ENCODE measurements at places on chromosomes 16 and 17.

GRCh38 chr17:3690094-3690715 lies 5.8 kb downstream of the P2RX5 start:
- H3K27me3 ChIP-seq = no peaks in the 10 kb centered on the region
- no peak for DNase-seq
- H3K4me3 ChIP-seq = no peak overlapping the region
- H3K27ac ChIP-seq = peak overlapping the region; percentile 28
- peaks cover 10% of the 10 kb centered on the region for H3K4me1 ChIP-seq

- H3K4me3 ChIP-seq = no peak overlapping the region
- no peaks in the 10 kb centered on the region for H3K4me1 ChIP-seq
- H3K27me3 ChIP-seq = no peaks in the 10 kb centered on the region
- H3K36me3 ChIP-seq = no peaks in the 10 kb centered on the region
- H3K27ac ChIP-seq = no peak overlapping the region
- no peak for DNase-seq
Observed at GRCh38 chr16:8355675-8356074, 234.6 kb downstream of the TMEM114 start.

GRCh38 chr17:58809564-58809936 lies 53.9 kb downstream of the PPM1E start:
- no peak overlapping the region for H3K4me3 ChIP-seq
- no peak overlapping the region for H3K27ac ChIP-seq
- H3K4me1 ChIP-seq = no peaks in the 10 kb centered on the region
- no peaks in the 10 kb centered on the region for H3K36me3 ChIP-seq
- DNase-seq = no peak
- no peaks in the 10 kb centered on the region for H3K27me3 ChIP-seq

DNA sequence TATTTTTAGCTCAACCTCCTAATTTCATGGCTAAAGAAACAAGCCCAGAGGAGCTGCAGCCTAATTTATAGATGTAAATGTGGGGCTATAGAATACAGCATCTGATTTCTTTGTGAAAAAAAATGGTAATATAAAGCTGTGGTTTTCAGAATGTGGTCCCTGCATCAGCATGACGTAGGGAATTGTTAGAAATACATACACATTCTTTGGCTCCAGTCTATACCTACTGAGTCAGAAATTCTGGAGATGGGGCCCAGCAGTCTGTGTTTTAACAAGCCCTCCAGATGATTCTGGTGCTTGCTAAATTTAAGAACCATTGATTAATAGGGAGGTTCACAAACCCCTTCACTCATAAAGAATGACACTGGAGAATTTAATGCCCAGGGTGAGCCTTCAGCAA lies 18.1 kb upstream of the MYH8 start:
- no peaks in the 10 kb centered on the region for H3K36me3 ChIP-seq
- no peak for DNase-seq
- no peak overlapping the region for H3K27ac ChIP-seq
- no peaks in the 10 kb centered on the region for H3K27me3 ChIP-seq
- no peaks in the 10 kb centered on the region for H3K4me1 ChIP-seq

DNA sequence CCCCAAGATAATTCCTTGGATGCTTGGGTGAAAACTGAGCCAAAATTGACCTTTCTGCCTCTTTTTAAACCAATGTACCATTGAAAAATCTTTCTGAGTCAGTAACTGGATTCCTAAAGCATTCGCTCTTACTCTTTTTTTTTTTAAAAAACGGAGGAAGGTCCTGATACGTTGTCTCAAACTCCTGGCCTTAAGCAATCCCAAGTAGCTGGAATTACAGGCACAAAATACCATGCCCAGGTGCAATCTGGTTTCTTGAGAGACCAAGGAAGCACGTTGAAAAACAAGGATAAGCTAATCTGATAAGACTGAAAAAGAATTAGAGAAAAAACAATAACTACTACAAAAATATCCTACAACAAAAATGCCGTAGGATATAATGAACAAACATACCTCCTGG lies 136.5 kb downstream of the SSH2 start:
- no peak for DNase-seq
- H3K27ac ChIP-seq = no peak overlapping the region
- H3K27me3 ChIP-seq = no peaks in the 10 kb centered on the region

GRCh38 chr17:6098050-6098822 lies 28.1 kb downstream of the WSCD1 start:
- H3K27me3 ChIP-seq = no peaks in the 10 kb centered on the region
- peaks cover 52% of the 10 kb centered on the region for H3K4me1 ChIP-seq
- no peak overlapping the region for H3K4me3 ChIP-seq
- peak; percentile 73 for DNase-seq

DNA sequence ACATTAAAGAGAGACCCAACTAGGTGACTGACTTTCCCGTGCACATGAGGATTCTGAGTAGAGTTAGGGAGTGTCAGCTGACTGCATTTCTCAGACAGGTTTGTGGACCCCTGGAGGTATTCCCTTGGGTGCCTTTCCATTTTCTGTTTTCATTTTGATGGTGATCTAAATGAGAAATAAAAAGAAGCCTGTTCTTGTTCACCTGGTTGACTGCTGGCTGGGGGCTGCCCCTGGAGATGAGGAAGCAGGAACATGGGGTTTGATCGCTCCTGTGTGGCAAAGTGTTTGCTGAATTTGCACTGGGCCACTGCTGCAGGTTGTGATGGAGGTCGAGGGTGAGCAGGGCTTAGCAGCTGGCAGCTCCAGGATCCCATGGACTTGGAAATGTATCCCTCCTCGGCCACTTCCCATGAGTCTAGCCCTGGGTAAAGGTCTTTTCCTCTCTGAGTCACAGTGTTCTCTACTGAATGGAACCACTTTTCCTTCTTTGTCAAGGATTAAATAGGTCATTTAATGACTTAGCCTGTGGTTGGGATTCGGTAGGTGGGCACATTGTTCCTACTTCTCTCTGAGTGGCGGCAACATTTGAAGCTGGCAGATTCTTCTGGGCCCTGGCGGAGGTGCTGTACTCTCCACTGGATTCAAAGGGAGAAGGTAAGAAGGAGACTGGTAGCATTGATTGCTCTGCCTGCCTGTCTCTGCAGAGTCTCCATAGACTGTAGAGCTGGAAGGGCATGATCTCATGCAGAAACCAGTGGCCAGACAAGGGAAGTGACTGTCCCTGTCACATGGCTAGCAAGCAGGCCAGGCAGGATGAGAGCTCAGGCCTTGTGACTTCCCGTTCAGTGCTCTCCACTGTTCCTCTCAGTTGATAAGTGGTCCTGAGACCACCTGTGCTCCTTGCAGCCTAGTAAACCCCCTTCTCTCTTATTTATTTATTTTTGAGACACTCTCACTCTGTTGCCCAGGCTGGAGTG lies 17.9 kb downstream of the SNX29 start:
- no peak overlapping the region for H3K27ac ChIP-seq

DNA sequence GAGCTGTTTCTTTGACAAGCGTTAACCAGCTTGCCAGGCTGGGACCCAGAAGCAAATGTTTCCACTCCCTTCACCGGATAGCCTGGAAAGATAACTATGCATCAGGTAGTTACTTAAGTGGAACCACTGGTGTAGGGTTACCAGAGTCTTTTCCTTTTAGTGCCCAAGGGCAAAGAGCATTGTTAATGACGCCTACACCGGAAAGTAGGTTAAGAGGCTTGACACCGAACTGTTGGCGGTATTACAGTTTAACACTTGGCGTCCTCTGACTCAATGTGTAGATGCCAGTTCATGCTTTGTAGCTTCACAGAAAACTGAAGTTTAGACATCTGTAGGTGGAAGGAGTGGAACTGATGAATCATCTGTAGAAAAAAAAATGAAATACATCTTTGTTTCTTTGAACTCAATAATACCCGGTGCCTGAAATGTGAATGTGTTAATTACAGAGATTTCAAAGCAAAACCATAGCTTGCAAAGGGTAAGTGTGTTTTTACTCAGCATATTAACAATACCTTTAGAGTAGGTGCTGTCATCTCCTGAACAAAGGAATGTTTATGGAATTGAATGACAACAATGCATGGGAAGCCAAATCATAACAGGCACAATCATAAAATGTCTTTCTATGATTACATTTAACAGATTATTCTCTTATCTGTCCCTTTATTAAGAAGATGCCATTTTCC lies 426.7 kb upstream of the SALL1 start:
- no peak overlapping the region for H3K4me3 ChIP-seq
- H3K27me3 ChIP-seq = no peaks in the 10 kb centered on the region
- no peaks in the 10 kb centered on the region for H3K4me1 ChIP-seq

DNA sequence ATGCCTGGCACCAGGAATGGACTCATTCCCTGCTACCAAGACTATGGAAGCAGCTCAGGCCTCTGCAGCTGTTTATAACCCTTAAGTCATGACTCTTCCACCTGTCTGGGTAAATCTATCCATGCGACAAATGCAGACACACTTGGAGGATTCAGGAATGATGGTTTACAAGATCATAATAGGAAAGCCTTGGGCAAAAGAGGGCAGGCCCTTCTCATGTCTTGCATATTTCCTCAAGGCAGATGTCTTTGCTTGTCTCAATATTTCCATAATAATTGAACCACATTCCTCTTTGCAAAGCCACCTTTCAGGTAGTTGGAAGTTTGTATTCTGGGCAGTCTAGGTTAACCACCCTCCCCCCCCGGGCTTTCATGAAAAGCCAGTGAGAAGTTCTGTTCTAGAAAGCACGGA lies 884 bp upstream of the JPT1 start:
- H3K27me3 ChIP-seq = no peaks in the 10 kb centered on the region
- peak; percentile 45 for DNase-seq
- H3K36me3 ChIP-seq = no peaks in the 10 kb centered on the region

- no peaks in the 10 kb centered on the region for H3K4me1 ChIP-seq
- no peak overlapping the region for H3K4me3 ChIP-seq
- no peaks in the 10 kb centered on the region for H3K27me3 ChIP-seq
Observed at GRCh38 chr16:64122177-64122576, 999.7 kb downstream of the CDH11 start.

GRCh38 chr16:13098536-13098935 lies 197.1 kb downstream of the SHISA9 start:
- H3K36me3 ChIP-seq = no peaks in the 10 kb centered on the region
- no peak for DNase-seq
- H3K4me1 ChIP-seq = no peaks in the 10 kb centered on the region
- no peak overlapping the region for H3K27ac ChIP-seq
- H3K27me3 ChIP-seq = no peaks in the 10 kb centered on the region
- H3K4me3 ChIP-seq = no peak overlapping the region

DNA sequence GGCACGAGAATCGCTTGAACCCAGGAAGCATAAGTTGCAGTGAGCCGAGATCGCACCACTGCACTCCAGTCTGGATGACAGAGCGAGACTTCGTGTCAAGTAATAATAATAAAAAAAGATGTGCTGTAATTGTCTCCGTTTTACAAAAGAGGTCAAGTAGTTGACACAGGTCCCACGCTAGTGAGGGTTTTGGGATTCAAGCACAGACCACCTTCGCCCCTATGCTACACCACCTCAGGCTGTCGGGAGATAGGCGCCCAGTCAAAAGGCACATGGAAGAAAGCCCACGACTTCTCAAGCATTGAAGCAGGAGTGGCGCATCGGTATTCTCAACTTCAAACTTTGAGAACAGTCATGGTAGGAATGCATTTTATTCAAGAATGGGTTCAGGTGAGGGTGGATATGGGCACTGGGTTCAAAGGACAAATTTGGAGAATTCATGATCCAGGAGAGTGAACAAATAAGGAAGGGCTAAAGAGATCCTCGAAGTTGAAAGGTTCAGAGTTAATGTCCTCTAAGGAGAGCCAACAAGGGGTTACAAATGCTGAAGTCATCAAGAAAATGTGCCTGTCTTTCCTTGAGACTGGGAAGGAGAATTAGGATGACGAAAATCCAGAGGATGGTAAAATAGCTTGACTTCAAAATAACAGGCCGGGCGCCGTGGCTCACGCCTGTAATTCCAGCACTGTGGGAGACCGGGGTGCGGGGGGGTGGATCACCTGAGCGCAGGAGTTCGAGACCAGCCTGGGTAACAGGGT lies 1.4 kb upstream of the AMZ2 start:
- no peaks in the 10 kb centered on the region for H3K36me3 ChIP-seq
- H3K4me1 ChIP-seq = peaks cover 14% of the 10 kb centered on the region
- peak overlapping the region; percentile 99 for H3K27ac ChIP-seq

DNA sequence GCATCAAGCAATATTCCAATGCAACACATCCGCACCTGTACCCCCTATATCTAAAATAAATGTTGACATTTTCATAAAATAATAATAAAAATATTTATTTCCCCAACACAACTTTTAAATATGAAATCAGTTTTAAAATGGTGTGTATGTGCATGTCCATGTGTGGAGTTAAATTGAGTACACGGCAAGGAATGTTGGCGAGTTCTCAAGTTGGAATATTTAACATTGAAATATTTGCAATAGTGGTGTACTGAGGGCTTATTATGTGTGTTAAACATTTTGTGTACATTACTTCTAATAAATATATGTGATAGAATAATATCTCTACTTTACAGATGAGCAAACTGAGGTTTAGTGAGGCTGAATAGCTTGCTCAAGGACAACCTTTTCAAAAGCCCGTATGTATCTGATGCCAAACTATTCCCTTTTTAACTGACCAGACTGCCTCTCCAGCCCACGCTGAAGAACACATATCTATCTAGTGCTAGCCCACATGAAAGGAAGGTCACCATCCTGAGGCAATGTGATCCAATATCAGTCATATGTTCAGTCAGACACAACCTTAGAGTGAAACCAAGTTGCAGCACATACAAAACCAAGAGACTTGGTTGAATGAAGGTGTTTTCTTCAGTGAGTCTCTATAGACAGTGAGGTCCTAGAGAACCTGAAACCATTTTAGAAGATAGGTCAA lies 192.2 kb upstream of the CDH11 start:
- H3K27me3 ChIP-seq = no peaks in the 10 kb centered on the region
- no peaks in the 10 kb centered on the region for H3K36me3 ChIP-seq
- no peak overlapping the region for H3K27ac ChIP-seq
- peaks cover 20% of the 10 kb centered on the region for H3K4me1 ChIP-seq
- no peak overlapping the region for H3K4me3 ChIP-seq

- DNase-seq = no peak
- no peaks in the 10 kb centered on the region for H3K36me3 ChIP-seq
- peaks cover 3% of the 10 kb centered on the region for H3K27me3 ChIP-seq
- H3K27ac ChIP-seq = no peak overlapping the region
Observed at GRCh38 chr16:88357317-88358022, 25.3 kb upstream of the ZNF469 start.

- H3K27me3 ChIP-seq = no peaks in the 10 kb centered on the region
- peaks cover 61% of the 10 kb centered on the region for H3K4me1 ChIP-seq
- H3K27ac ChIP-seq = peak overlapping the region; percentile 87
- H3K4me3 ChIP-seq = no peak overlapping the region
- DNase-seq = no peak
Observed at GRCh38 chr17:57585341-57586195, 159.5 kb downstream of the CCDC182 start.

GRCh38 chr16:28610595-28611191 lies 849 bp upstream of the SULT1A1 start:
- no peak overlapping the region for H3K27ac ChIP-seq
- DNase-seq = no peak
- no peaks in the 10 kb centered on the region for H3K27me3 ChIP-seq
- H3K4me1 ChIP-seq = peaks cover 16% of the 10 kb centered on the region
- H3K36me3 ChIP-seq = no peaks in the 10 kb centered on the region
- no peak overlapping the region for H3K4me3 ChIP-seq

GRCh38 chr17:31388351-31388750 lies 3.1 kb upstream of the RAB11FIP4 start:
- no peak for DNase-seq
- peaks cover 39% of the 10 kb centered on the region for H3K27me3 ChIP-seq
- peaks cover 5% of the 10 kb centered on the region for H3K4me1 ChIP-seq
- no peaks in the 10 kb centered on the region for H3K36me3 ChIP-seq
- H3K4me3 ChIP-seq = no peak overlapping the region
